NT2/D1 (cell line): ENCODE measurements at places on chromosomes 2 and 18.

DNA sequence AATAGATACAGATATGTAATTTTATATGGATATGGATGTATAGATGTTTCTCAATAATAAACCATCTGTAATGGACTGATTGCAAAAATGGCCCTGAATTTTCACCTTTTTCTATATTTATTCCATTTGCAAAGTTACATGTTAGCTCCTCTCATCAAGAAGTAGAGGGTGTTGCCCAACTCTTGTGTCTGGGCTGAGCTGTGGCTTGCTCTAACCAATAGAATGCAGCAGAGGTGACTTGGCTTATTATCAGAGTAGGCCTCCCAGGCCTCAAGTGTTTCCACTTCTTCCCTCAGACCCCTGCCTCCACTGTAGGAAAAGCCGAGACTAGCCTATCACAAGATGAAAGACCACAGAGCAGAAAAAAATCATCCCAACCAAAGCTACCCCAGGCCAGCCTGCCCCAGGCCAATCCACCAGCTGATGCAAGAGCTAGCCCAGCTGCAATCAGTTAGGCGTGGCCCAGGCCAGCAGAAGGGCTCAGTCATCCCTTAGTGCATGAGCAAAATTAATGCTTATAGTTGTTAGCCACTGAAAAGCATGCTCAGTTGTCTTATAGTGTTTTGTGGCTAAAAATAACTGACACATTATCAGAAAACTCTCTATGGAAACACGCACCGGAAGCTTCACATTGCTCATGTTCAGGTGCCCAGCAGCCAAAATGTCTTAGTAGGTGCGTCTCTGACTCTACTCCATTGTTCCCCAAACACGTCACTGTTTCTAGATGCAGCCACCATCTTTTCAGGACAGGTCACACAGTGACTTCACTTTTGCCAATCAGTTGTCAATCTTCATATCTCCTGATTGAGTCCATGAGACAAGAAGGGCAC is 464.0 kb downstream of the FBXO15 start:
- no peak for DNase-seq

DNA sequence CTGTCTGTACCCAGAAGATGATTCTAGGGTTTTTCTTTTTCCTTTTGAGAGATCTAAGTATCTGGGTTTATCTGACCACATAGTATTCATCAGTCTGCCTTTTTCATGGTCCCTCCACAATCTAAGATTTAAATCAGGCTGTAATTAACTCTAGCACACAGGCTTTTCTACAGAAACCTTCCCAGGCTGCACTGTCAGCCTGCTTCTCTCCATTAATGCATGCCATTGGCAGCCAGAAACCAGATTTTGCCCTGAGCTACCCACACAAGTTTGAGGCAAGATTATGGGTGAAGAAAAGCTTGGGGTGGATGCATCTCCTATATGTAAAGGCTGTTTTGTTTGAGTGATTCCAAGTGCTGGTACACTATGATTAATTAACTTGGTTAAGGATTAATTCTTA is 45.7 kb upstream of the EML4 start:
- DNase-seq: no peak

DNA sequence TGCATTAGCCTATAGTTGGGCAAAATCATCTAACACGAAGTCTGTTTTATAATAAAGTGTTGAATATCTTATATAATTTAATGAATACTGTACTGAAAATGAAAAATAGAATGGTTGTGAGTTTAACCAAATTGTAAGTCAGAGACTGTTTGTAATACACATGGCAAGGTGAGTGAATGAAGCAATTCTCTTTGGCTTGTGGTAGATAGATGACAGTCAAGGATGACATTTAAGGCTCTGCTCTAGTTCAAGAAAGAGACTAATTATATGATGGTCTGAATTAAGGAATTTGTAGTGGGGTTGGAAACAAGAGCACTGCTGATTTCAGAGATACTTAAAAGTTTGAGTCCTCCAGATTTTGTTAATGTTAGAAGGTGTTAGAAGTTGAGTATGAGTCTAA is 207.7 kb downstream of the MCFD2 start:
- no peak for DNase-seq

DNA sequence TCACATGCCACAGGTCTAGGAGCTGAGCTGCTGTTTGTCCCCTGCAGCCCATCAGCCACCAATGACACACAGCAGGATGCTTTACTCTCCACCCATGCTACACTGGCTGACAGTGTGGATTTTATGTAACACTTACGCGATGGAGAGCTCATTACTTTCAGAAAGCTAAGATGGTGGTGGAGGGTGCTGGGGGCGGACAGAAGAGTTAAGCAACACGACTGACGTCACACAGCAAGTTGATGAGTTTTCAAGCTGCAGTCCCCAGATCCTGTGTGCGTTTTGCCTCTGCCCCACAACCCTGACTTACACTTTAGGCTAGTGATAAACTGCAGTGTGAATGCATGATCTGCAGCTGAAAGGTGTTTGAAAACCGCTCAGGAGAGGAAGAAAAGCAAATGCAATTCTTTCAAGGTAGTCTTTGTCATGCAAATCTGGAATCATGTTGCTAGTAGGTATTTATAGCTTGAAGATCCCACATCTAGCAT is 42.4 kb downstream of the MRPS5 start:
- DNase-seq: peak; percentile 28

DNA sequence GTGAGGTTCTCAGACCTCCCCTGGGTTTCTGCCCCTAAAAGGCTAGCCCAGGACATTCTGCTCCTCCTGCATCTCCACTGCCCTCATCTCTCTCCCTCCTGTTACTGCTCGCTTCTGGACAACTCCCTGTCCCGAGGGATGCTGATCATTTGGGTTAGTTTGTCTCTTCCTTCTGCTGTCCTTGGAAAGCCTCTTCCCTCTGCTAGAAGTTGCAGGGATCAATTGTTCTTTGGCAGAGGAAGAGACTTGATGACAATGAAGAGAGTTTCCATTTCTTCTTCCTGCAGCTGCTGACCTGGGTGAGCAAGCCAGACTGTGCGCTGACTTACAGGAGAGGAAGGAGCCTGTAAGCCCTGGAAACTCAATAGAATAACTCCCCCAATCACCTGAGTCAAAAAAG is 68.9 kb downstream of the RDH14 start:
- DNase-seq: no peak

GRCh38 chr2:83531206-83531826 is 927.8 kb downstream of the SUCLG1 start:
- DNase-seq: no peak

DNA sequence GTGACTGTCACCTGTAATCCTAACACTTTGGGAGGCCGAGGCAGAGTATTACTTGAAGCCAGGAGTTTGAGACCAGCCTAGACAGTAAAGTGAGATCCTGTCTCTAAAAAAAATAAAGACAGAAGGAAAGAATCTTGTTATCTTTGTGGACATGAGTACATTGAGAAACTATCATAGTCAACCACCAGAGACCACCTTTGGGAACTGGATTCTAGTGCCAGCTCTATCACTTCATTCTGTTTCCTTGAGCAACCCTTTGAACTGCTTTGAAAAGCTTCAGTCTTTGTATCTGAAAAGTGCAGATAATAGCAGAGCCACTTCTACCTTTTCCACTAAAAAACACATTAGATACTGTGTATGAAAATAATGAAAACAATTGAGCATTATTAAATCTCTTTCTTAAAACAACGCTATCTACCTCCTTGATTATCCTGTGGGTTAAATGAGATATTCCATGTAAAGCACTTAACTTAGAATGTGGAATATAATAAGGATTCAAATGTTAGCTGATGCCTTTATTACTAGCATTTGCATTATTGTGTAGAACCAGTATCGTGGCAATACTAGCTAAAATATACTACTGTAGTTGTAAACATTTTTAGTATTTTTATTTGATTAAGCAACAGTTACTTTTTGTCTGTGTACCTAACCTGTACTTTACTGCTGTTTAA is 8.8 kb downstream of the GORASP2 start:
- no peak for DNase-seq

DNA sequence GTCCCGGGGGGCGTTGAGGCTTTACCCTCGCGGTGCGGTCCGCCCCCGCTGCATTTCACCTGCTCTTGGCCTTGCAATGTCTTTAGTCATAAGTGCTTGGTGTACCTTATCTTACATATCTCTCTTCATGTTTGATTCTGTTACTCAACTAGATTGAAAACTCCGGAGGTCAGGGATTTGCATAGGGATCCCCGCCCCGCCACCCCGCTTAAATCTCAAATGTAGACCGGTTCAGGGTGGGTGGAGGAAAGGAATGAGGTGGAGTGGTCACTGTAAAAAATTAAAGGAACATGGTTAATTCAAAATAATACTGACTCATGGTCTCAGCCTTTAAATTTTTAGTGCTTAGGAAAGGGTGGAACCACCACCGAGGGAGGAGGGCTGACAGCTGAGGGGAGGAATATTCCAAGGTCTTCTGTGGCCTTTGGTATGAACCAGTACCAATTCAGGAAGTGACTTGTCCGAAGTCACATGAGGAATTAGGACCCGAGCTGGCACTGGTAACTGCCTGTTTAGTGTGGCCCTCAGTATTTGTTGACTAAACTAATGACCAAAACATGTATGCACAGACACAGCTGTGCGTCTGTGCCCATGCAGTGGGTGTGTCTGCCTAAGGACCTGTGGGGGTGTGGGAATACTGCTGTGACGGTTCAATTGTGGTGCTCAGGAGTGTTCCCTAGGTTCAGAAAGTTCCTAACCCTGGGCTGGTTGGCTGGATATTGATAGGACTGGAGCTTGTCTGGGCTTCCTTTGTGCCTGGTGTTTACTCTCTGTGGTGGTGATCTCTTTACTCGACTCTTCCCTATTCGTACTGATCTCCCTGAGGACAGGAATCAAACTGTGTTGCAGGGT is 1.0 kb downstream of the PLEKHB2 start:
- DNase-seq: no peak
